ENCODE measurements at places on chromosomes 3 and 15. TPM values are rescaled to one million over a fixed set of nuclear protein-coding genes. Genes with fewer than 3 reads are reported as not detected.

DNA sequence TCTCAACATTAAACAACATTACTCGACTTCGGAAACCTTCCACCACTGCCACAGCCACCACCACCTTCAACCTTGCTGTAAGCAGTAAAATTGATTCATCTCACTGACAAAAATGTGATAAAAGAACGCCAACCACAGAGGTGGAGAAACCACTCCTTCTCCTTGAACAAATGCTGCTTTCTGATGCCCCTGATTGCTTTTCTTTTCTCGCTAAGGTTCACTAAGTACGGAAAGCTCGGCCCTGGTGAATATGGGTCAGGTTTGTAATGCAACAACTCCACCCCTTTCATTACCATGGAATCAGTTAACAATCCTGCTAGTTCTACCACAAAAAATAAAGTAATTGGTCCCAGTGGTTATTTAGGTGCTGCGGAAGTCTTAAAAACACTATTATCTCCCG, 44.9 kb downstream of the MEIS2 start:
- no peak for DNase-seq
- peaks cover 15% of the 10 kb centered on the region for H3K4me1 ChIP-seq
- H3K27ac ChIP-seq = no peak overlapping the region
- no peak overlapping the region for H3K4me3 ChIP-seq

GRCh38 chr3:8644748-8645390, at the start of gene SSUH2:
Gene SSUH2 (minus strand): TSS chr3:8644798. CDS start chr3:8644758, 40 bp downstream.
- H3K4me1 ChIP-seq = peaks cover 40% of the 10 kb centered on the region
- H3K27ac ChIP-seq = no peak within 1 kb of the TSS
- no peaks in the 10 kb centered on the region for H3K36me3 ChIP-seq

The TMEM42 gene
- 42.4 TPM for polyA plus RNA-seq

The CPA3 gene
- not detected for polyA plus RNA-seq
